Non-pigmented ciliary epithelial cell (primary cell): ENCODE measurements at places on chromosomes 7 and 10.

- DNase-seq, result no peak
Measured at GRCh38 chr7:158361326-158361946, 226.2 kb downstream of the PTPRN2 start.

DNA sequence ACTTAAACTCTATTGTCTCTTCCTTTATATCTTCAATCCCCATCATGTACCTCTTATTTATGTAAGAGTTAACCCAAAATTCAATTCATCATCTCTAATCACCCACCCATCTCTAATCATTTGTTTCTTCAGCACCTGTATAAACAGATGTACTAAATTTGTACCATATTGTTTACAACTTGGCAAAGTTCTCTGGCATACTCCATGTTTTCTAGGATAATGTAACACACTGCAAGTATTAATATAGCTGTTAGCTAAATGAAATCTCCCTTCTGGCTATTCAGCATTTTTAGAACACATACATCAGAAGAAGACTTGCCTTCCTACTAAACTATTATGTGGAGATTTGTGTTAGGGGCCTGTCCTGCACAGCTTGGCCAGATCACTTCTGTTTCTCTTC lies 33.1 kb downstream of the MALSU1 start:
- DNase-seq, result no peak

- DNase-seq, result peak; percentile 51
Measured at GRCh38 chr10:31147210-31147608, 115.5 kb upstream of the ZNF438 start.

GRCh38 chr7:94584113-94584512 lies 71.8 kb downstream of the SGCE start:
- DNase-seq, result no peak

- no peak for DNase-seq
Measured at GRCh38 chr7:47327698-47328391, 254.1 kb downstream of the TNS3 start.

DNA sequence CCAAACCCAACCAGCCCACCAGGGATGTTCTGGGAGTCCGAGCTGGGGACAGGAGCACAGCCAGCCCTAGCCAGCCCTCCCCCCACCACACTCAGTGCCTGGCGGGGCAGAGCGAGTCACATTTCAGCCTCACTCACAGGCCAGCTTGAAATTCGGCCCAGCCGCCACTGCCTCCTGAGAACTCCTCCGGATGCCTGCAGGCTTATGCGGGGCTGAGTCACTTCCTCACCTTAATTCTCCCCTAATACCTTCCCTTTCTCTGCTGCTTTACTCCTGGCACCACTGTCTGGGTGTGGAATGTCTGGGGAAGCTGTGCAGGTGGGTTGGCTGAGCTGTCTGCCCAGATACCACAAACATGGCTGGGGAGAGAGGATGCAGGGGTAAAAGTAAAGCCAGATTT lies 22.6 kb upstream of the DLG5 start:
- DNase-seq, result no peak

- no peak for DNase-seq
Measured at GRCh38 chr7:26343320-26343832, 51.7 kb downstream of the SNX10 start.

- no peak for DNase-seq
Measured at GRCh38 chr7:97842006-97842405, 30.2 kb downstream of the ASNS start.

GRCh38 chr7:3146571-3147226 lies 103.0 kb upstream of the CARD11 start:
- DNase-seq, result no peak

- no peak for DNase-seq
Measured at GRCh38 chr7:22137466-22137865, 191.8 kb upstream of the CDCA7L start.

DNA sequence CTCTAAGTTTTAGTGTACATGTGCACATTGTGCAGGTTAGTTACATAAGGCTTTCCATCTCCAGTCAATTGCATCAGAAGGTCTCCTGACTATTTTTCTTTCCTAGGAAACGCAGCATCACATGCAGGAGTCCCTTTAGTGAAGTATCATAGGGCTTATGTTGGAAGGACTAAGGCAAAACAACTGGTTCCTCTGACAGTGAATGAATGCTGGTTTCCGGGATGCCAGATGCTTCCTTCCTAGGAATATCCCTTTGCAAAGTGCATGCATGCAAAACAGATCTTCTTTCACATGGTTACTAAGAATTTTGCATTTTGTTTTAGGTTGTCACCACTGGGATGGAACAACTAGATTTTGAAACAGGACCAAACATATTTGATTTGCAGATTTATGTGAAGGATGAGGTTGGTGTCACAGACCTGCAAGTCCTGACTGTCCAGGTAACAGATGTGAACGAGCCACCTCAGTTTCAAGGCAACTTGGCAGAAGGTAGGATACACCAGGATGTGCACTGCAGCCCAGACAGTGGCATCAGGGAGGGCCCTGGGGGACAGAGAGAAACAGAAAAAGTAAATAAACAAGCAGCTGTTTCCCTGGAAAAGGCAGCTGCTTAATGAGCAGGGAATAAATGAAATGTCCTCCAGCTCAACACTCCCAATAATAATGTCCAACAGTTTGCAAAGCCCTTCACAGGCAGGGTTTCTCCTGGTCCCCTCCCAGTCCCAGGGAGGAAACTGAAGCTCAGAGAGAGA lies 17.8 kb downstream of the CDHR3 start:
- DNase-seq, result no peak

- DNase-seq, result no peak
Measured at GRCh38 chr10:61798713-61799112, 102.8 kb upstream of the ARID5B start.
